ENCODE measurements at places on chromosomes 5 and 9.

DNA sequence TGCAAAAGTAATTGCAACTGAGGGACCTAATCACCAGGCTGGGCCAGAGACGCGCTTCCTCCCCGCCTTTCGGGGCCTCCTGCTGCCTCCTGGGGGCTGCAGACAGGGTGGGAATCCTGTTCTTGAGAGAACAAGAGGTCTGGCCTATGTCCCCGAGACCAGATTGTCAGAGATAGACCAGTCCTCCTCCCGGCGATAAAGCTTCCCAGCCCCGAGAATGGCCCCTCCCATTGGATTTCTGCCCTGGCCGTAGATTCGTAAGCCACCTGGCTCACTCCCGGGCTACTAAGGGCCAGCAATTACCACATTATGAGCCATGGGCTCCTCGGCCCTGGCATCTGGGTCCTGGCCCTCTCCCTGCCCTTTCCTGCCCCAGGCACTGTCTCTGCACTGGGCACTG lies 70.4 kb downstream of the HRH2 start:
- no peak for DNase-seq

- DNase-seq = no peak
These were observed 330.3 kb downstream of the NFIB start for GRCh38 chr9:13983607-13984006.

- peak; percentile 14 for DNase-seq
These were observed 7.5 kb upstream of the PLCXD3 start for GRCh38 chr5:41517909-41518308.

DNA sequence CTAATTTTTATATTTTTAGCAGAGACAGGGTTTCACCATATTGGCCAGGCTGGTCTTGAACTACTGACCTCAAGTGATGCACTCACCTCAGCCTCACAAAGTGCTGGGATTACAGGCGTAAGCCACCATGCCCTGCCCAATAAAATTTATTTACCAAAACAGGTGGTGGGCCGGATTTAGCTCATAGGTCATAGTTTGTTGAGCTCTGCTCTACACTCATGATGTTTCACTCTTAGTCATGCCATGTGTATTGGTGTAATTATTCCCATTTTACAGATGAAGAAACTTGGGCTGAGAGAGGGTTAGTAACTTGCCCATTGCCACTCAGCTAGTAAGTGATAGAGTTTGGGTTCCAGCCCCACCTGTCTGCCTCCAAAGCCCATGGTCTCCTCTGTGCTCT lies 93.1 kb upstream of the WWC1 start:
- DNase-seq = peak; percentile 20

DNA sequence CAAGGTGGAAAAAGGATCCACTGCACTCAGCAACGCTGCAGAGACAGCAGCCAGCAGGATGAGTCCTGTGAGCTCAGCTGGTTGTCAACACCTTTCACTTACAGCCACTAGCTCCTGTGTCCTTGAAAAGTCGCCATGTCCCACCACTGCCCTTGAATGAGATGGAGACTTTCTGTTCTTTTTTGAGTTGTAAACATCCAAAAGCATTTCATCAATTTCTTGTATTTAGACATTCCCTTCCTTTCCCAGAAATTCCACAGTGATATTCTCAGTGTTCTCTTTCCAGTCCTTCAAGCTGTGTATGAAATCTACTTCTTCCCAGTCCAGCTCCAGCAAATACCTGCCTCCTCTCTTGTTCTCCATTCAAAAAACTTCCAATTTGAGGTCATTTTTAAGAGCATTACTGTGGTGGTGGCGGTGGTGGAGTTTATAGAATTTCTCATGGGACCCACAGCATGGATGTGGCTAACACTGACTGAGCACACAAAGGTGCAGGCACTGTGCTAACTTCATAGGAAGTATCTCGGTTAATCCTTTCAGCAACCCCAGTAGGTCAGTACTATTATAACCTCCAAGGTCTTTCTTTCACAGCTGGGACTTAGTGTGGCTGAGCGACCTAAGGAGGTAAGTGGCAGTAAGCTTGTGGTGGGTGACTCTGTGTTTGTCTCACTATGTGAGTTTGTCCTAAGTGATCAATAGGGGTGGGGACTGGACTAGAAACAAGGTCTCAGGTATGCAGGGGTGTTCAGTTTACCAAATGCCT lies 15.0 kb upstream of the GPX3 start:
- DNase-seq = no peak

- DNase-seq = no peak
These were observed 5.6 kb upstream of the NR5A1 start for GRCh38 chr9:124512806-124513204.

- DNase-seq = no peak
These were observed 89.5 kb downstream of the MPDZ start for GRCh38 chr9:13190040-13190439.

DNA sequence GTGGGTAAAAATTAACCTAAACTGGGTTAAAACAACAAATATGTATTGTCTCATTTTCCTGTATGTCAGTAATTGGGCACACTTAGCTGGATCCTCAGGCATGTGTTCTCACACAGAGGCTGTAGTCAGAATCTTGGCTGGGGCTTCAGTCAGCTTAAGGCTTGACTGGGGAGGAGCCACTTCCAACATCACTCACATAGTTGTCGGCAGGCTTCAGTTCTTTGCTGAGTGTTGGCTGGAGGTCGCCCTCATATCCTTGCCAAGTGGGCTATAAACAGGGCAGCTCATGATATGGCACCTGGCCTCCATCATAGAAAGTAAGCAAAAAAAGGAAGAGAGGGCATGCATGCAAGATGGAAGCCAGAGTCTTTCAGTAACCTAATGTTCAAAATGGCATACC lies 173.0 kb downstream of the GIN1 start:
- DNase-seq = no peak

GRCh38 chr5:54795284-54795683 lies 190.1 kb downstream of the ESM1 start:
- DNase-seq = no peak

DNA sequence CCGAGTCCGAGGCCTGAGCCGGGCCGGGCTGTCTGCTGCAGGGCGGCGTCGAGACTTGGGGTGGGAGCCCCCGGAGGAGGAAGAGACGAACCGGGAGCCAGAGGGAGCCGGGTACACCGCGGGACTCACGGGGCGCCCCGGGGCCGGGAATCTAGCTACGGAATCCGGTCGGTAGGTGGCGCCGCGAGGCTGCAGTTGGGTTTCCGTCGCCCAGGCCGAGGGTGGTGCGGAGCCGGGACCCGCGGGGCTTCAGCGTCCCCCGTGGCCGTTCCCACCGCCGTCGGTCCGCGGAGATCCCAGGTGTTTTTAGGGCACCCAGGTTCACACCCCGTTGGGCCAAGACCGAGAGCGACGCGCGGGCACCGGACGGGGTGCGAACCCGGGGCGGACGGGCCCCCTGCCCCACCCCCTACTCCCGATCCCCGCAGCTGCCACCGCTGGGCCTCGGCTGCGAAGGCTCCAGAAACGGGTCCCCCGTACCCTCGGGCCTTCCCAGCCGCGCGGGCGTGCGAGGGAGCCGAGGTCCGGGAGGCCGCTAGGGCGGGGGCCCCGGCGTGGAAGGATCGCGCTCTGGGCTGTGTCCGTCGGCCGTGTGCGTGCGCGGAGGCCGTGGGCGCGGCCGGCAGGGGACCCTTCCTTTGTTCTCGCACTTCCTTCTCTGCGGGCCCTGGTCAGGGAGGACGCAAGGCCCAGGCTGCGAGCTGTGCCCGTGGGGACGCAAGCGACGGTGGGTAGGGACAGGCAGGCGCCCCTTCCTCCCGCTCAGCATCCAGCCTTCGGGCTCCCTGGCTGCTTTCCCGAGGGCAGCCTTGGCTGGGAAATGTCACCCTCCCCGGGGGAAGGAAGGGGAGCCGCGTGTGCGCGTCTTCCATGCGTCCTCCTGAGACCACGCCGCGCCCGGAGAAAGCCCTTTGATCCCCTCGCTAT lies 146.6 kb downstream of the GAPVD1 start:
- peak; percentile 64 for DNase-seq

DNA sequence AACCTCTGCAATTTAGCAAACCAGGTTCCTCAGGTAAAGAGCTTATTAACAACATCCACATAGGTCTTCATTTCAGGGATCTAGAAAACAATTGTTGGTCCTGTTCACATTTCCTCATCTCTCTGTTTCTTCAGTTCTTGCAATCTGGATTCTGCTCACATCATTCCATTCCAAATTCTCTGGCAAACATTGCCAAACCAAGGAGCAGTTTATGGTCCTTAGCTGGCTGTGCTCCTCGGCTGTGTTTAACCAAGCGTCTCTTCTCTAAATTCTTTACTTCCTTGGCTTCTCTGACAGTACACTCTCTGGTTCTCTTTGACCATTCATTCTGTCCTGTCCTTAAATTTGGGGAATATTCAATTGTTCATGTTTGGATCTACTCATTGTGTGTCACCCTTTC lies 65.8 kb upstream of the RANBP3L start:
- DNase-seq = no peak

DNA sequence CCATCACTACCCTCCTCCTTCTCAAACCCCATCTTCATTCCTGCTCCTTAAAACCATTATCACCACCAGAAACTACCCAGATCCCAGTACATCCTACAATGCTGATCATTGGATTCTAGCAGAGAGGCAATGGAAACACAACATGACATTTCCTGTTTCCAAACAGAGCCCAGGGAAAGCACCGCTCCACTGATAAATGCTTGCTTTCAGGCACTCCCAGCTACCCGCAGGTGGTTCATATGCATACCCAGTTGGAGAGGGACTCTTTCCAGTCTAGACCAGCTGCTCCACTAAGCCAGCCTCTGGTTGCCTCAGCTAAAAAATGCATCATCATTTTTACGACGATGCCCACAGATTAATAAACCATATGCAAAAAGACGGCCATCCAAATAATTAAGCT lies 39.2 kb upstream of the ACO1 start:
- DNase-seq = no peak

- no peak for DNase-seq
These were observed 35.0 kb downstream of the RANBP17 start for GRCh38 chr5:170896779-170897178.

- no peak for DNase-seq
These were observed 25.1 kb downstream of the RNF180 start for GRCh38 chr5:64190562-64191306.

GRCh38 chr5:610011-610743 lies 2.0 kb upstream of the CEP72 start:
- no peak for DNase-seq

DNA sequence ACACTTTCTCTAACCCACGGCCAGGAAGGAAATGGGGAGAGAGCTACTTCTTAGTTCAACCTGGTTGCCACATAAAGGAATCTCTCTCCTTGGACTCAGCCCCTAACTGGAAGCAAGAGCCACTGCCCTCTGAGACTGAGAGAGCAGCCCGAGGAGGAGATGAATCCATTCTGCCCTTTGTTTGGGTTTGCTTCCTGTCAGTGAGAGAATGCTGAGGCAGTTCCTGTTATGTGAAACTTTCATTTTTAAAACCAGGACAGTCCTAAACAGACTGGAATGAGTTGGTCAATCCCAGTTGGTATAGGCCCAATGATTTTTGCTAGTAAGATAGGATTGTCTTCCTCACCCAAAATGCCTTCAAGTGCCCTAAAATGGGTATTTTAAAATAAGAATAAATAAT lies 205.1 kb downstream of the NTRK2 start:
- no peak for DNase-seq

GRCh38 chr9:129416821-129417539 lies 203.9 kb downstream of the C9orf50 start:
- DNase-seq = no peak

- DNase-seq = no peak
These were observed 355.3 kb downstream of the ZSWIM6 start for GRCh38 chr5:61687371-61687770.

- DNase-seq = no peak
These were observed 24.0 kb downstream of the VLDLR start for GRCh38 chr9:2645569-2645968.

GRCh38 chr9:4106760-4107143 lies 193.1 kb downstream of the GLIS3 start:
- peak; percentile 21 for DNase-seq

GRCh38 chr9:124033967-124034366 lies 22.4 kb downstream of the LHX2 start:
- no peak for DNase-seq

DNA sequence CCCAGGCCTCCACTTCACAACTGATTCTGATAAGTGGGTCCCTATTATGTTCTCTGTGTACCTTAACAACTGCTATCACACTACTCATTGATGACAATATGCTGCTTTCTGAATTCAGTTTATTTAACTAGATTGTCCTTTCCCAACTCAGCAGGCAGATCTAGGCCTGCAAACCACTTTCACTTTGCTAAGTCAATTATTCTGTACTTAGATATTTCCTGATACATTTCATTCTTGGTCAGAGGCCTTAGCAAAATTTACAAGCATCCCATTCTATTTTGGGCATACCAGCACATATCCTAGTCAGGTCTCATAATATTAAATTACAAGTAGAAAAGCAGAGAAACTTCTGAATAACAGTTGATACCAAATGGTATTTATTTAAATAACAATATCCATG lies 235.7 kb upstream of the HAPLN1 start:
- no peak for DNase-seq

DNA sequence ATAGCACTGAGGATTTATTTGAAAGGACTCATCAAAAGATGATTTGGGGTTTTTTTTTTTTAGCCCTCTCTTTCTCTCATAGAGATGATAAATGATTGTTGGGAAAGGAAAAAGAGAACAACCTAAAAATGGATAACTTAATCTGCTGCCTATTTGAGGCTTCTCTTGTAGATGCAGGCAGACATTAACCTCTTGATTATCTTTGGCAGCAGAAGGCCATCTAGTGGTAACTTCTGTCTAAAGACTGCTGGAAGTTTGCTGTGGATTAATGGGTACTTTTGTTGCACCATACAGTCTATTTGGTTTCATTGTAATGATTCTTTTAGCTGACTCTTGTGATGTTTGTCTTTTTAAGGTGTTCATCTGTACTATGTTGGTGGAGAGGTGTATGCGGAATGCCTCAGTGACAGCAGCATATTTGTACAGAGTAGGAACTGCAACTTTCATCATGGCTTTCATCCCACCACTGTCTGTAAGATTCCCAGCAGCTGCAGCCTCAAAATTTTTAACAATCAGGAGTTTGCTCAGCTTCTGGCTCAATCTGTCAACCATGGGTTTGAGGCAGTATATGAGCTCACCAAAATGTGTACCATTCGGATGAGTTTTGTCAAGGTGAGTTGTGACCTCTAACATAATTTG lies 18.8 kb downstream of the SMIM32 start:
- peak; percentile 70 for DNase-seq

DNA sequence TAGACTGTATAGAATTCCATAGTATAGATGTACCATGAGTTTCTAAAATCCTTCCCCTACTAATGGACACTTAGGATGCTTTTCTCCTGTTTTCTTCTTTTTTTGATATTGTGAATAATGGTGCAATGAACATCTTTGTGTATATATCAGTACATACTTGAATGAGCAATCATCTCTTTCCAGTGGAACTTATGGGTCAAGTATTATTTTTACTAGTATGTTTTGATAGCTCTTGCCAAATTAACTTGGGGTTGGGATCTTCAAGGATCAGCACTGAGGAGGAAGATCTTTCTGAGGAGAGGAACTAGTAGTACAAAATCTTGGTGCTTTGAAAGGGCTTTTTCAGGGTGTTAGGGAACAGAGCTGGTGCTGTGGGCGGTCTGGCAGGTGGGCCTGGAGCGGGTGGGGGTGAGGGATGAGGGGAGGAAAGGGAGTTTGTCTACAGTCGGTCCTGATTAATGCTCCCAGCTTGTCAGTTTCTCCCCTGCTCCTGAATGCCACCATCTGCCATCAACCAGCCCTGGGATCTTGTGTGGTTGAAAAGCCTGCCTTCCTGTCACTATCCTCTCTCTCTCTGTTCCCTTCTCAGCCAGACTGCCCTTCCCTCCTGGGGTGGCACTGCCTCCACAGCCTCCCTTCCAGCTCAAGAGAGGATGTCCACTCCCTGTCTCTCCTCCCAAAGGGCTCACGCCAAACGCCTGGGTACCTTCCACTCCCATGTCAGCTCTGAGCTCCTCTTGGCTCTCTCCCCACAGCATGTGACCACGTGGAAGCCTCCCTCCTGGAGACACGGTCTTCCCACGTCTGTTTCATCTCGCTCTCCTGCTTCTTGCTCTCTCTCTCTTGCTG lies 185.9 kb downstream of the DAB2IP start:
- DNase-seq = no peak

Data from RKO (cell line).